ENCODE measurements at places on chromosomes 6 and 20. TPM values are rescaled to one million over a fixed set of nuclear protein-coding genes. Genes with fewer than 3 reads are reported as not detected.
A peak's percentile ranks its signal among the peaks of the same experiment; 100 is the strongest.

NKAIN2 gene
- 17.8 TPM for total RNA-seq

DNA sequence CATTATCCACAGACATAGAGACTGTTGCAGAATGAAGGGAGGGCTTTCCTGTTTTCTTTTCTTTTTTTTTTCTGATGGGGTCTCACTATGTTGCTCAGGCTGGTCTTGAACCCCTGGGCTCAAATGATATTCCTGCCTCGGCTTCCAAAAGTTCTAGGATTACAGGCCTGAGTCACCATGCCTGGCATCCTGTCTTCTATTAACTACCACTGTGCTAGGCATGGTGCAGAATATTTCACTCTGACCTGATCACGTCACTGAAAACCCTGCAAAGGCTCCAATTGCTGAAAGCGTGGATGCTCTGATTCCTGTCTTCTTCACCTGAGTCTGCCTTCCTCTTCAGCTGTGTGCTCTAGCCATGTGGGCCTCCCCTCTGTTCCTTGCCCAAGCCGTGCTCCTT is 8.5 kb upstream of the DNMT3B start:
- DNase-seq, result no peak

DNA sequence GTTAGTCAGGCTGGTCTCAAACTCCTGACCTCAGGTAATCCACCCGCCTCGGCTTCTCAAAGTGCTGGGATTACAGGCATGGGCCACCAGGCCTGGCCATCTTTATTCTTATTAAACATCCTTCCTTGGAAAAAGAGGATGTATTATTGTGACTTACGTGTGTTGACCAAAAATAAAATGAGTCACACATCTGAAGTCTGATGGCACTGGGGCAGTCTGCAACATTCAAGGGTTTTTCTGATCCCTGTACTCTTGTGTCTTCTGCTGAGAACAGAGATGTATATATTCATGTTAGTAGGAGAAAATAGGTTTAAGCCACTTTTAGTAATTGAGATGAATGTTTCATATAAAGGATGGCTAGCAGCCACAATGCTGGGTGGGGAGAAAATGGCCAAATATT is 129.9 kb upstream of the RIPOR2 start:
- DNase-seq, result no peak

HM13 gene
- 173 TPM for total RNA-seq

GRCh38 chr6:40383348-40384115 is 203.6 kb downstream of the LRFN2 start:
- peak; percentile 27 for DNase-seq

DNA sequence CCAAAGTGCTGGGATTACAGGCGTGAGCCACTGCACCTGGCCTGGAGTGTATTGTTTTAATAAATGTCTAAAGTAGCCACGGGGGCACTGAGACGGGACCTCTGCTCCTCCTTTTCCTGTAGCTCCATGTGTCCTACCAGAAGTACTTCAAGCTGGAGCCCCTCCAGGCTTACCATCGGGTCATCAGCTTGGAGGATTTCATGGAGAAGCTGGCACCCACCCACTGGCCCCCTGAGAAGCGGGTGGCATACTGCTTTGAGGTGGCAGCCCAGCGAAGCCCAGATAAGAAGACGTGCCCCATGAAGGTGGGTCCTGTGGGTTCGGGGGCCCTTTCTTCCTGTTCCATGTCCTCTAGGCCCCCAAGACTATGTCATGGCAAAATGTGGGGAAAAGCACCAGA is 7.5 kb downstream of the POFUT1 start:
- no peak for DNase-seq

SLC22A16 gene
- total RNA-seq, result not detected

DNA sequence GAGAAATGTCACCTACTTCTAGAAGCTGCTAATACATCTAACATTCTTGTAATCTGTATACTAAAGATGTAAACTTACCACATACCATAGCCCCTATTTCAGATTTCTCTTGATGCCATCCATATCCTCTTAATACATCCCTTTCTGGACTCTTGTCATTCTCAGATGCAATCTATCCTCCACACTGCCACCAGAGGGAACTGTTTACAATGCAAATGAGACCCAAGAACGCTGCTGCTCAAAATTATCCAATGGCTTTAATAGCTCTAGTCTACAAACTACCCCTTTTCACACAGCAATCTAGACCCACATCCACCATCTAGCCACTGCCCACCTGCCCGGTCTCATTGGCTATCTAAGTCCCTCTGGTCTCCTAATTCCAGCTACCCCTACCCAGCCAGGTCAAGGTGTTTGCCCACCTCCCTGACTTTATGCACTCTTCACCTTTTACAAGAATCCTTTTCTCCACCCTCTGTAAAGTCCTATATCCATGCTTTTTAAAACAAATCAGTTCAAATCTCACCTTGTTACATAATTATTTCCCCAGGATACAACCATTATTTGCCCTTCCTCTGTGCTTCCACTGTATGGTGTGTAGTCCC is 14.8 kb downstream of the FAXC start:
- no peak for DNase-seq

GRCh38 chr6:19839788-19840187 is 2.6 kb downstream of the ID4 start:
- DNase-seq, result no peak

GRCh38 chr6:35044761-35045421 is 96.2 kb downstream of the TCP11 start:
- no peak for DNase-seq

- DNase-seq, result no peak
These were observed 174.1 kb downstream of the EYA4 start for GRCh38 chr6:133415262-133415661.

SLC22A7 gene
- total RNA-seq, result not detected

- no peak for DNase-seq
These were observed 789.5 kb downstream of the DHX35 start for GRCh38 chr20:39751557-39752137.

PPP1R16B gene
- total RNA-seq, result not detected

GRCh38 chr6:123655521-123656306 is 19.0 kb upstream of the TRDN start:
- no peak for DNase-seq

- DNase-seq, result no peak
These were observed 305.8 kb upstream of the PRDM1 start for GRCh38 chr6:105780146-105780860.

- no peak for DNase-seq
These were observed 14.2 kb downstream of the NKX2-2 start for GRCh38 chr20:21499641-21500040.

DNA sequence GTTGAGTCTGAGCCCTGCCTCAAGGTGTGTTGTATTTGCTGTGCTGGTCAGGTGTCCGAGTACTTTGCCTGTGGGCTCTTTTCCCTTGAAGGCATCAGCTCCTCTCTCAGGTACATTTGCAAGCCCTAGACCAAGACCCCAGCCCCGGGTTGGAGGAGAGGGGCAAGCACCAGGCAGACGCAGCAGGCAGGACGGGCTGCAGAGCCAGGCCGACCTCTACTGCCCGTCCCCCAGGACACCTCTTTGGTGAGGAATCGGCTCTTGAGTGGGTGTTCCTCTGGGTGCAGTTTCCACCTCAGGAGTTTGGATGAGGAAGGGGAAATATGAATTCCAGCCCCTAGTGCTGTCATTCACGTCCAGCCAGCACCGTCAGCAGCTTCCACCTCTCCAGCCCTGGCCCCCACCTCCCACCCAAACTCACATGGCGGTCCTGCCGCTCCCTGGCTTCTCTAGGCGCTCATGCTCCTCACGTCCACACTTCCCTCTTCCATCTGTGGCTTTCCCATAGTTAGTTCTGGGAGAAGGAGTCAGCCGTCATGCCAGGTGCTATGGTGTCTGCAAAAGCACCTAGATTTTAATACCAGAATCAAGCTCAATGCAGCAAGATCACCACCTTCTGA is 183.9 kb downstream of the DLL1 start:
- DNase-seq, result peak; percentile 79

DNA sequence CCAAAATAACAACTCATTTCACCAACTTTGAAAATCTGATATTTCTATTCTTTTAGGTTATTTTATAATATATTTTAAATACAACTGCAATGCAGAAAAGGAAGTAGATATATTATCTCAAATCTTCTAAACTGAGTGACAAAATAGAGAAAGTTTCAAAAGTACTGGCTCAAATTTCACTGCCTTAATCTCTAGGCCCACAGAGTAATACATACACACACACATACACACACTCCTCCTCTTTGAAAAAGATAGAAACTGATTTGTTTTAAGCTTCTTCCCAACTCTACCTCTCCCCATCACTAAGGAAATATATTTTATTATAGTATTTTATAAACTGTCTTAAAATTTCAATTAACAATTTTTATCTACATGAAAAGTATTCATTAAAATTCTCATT is 36.2 kb downstream of the ARHGAP18 start:
- no peak for DNase-seq

MRPS10 gene
- total RNA-seq, result 33.1 TPM

VGLL2 gene
- not detected for total RNA-seq

DNA sequence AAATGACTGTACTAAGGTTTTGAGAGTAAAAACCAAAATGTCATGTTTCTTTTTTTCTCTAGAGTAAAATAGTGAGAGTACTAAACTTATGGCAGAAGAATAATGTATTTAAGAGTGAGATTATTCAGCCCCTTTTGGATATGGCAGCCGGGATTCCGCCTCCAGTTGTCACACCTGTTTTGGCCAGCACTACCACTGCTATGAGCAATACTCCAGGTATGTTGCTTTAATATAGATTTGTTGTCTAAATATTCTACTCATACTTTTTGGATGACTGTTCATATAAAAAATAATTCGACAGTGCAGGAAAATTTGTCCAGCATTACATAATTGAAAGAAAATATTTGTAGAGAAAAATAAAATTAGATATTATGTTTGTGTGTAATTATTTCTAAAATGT is 59.5 kb downstream of the SCAF8 start:
- no peak for DNase-seq

DNA sequence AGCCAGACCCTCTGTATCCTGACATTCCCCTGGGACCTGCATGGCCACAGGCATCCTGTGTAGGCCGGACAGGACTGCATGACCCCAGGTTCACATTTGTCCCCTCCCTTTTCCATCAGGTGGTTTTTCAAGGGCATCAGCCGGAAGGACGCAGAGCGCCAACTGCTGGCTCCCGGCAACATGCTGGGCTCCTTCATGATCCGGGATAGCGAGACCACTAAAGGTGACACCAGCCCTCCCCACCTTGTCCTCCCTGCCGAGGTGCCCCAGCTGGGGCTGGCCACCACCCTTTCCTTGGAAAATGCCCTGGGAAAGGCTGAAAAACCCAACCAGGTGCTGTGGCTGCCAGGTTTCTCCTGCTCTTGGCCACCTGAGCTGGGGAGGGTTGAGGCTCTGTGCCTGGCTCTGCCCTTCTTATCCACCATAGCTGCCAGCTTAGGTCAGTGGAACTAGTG is 27.6 kb downstream of the HCK start:
- DNase-seq, result no peak

- no peak for DNase-seq
These were observed 169.0 kb downstream of the BACH2 start for GRCh38 chr6:90127595-90127994.

DNA sequence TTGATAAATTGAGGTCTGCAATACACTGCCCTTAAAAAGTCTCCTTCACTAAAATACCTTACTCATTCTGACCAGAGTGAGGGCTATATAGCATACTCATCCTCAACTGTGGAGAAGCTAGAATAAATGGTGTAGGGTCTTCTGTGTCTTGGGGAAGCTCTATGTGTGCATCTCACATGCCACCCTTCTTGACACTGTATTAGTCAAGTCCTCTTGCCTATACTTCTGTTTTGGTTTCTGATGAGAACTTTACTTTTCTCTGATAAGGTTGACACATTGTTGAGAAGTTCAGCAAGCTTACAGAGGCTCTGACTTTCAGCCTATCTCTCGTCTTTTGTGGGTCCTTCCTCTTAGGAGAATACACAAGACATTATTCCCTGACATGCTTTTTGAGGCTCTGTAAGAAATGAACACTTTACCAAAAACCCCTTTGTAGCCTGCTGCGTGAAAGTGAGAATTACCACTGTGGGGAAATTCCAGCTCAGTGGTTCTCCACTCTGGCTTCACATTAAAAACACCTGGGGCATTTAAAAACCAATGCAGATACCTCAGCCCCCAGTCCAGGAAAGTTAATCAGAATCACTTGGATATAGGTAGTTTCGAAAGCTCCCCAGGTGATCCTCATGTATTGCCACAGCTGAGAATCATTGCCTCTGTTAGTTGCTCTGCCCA is 372.1 kb upstream of the HS3ST5 start:
- no peak for DNase-seq

POLR3F gene
- total RNA-seq, result 9.4 TPM

- no peak for DNase-seq
These were observed 8.8 kb downstream of the DEFB129 start for GRCh38 chr20:235891-236290.

DNA sequence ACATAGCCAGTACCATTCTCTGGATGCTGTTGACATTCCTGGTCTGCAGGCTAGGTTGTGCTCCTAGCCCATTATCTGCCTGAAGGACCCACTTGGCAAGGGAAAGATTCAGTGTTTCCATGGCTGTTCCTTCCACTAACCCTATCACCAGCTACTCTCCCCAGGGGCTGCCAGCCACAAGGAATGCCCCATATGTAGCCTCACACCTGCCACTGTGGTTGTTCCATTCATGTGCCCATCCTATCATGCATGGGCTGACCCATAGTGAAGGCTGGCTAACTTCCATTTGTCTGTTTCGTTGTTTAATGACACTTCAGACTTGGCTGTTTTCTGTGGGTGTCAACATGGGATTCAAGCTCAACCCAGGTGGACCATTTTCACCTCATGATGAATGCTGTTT is 25.6 kb upstream of the HLA-A start:
- DNase-seq, result no peak

SIRPB1 gene
- 1.1 TPM for total RNA-seq

DNA sequence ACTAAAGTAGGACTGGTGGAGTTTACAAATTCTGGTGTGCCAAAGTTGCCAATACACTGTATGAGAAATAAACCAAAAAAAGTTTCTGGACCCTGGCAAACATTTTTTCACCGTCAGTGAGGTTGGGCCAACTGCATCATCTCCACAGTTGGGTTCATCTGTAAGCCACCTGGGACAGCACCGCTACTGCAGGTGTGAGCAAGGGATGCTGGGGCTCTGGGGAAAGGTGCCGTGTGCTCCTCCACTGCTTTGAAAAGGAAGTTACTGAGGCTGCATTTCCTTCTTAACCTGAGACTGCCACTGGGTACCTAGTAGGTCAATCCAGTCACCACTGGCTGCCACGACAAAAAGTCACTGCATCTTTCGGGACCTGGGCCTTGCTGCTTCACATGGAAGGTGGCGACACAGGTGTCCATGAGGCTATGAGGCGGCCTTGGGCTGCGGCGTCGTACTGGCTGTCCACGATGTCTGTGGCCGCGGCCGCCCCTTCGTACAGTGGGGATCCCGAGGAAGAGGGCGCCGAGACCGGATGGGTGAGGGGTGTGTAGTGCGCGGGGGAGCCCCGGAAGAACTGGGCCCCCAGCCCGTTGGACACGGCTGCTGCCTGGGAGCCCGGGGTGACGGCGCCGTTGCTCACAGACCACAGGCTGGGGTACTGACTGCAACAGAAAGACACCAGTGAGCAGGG is 9.6 kb downstream of the TBXT start:
- no peak for DNase-seq

DNA sequence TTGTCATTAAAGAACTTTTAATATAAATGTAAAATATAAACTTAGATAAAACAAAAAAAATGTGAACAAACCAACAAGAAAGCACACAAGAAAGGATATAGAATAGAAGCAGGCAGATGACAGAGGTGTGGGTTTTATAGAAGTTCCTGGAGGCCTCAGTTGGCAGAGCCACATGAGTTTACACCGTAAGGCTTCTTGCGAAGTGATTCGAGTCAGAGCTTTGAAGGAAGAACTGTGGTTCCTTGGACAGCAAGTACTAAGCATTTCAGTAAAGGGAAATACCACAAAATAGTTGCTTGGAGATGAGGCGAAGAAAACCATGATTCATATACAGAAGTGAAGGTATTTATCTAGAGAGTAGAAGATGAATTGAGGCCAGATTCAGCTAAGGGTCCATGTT is 207.9 kb upstream of the EYA4 start:
- DNase-seq, result no peak

GNAS-AS1 gene
- total RNA-seq, result 1.5 TPM

PAK5 gene
- total RNA-seq, result not detected
